ENCODE measurements at places on chromosomes 5 and 9.

DNA sequence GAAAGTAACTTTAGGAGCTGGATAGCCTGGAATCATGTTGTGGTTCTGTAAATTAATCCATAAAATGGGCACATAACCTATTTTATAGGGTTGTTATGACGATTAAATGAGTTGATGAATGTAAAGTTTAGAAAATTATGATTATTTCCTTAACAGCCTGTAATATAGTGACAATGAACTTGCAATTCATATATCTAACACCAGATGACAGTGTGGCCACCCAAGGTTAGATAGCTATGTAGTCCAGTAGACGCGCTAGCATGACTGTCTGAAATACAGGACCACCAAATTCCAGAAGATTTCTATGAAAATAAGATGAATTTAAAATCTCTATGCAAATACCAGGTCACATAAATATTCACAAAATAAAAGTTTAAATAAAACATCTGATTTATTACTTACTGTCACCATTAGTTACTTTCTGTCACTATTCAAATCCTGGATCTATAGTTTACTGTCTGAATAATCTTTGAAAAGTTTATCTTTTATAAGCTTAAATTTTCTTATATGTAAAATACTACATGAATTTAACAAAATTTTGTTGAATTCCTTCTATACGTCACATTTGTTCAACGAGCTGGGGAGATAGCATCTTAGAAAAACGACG, 26.1 kb upstream of the MACIR start:
- DNase-seq, result no peak

DNA sequence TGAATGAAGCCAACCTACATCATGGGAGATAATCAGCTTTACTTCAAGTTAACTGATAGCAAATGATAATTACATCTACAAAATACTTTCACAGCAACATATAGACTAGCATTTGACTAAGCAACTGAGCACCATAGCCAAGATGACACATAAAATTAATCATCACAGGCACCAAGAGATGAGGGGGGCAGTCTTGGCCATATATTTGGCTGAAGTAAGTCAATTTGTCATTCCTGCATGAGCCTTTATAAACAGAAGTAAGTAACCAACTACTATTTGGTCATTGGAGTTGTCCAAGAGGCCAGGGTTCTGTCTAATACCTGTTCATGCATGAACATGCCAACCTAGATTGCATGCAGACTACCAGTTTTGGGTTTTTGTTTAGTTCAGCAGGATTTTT, 53.6 kb downstream of the PDCD1LG2 start:
- no peak for DNase-seq

DNA sequence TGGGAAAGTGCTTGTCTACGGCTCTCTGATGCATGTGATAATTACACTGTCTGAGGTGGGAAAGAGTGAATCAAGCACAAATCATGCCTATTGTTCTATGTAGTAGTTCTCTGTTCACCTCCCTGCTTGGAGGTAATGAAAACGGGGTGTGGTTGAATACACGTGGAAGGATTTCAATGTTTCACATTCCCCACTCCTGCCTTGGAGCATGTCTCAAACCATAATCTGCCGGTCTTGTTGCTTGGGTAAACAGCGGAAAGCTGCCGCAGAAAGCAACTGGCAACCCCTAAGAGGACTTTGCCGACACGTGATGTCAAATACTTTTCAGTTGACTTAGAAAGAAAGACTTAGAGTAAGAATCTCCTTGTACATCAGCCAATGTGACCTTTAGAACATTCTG, 63.5 kb upstream of the MOCS2 start:
- DNase-seq, result peak; percentile 41

DNA sequence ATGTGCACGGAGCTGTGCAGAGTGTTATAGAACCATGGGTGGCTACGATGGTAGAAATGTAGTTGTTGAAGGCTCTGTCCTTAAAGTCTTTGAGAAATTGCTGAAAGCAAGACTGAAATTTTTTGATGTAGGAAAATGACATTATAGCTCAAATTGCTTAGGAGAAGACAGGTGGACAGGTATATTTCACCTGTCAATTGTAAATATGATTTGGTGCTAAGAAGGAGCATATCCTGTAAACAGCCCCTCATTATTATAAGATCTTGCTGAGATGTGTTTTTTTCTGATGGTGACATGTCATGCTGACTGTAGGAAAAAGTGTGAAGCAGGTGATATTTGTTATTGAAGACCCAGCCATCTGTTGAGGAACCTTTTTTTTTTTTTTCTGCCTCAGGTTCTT, 377.9 kb downstream of the PSAT1 start:
- no peak for DNase-seq

DNA sequence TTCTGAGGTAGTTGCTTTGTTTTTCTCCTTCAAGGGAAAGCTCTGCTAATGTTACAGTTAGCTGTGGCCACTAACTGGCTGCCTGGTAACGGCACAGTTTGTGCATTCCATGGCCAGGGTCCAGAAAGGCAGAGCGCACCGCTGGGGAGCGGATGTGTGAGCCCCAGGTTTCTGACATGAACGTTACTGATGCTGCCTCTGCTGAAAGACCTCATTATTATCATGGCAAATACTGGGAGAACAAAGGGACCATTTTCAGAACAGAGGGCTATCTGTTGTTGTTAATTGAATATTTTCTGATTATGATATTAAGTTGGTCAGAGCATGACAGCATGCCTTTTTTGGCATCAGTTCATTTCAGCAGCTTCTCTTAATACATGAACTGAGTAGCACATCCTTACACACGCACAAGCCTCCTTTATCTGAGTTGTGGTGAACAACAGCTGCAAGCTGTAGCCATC, 134.1 kb downstream of the NUDT12 start:
- no peak for DNase-seq

GRCh38 chr9:133374612-133375115, 1.2 kb downstream of the SURF4 start:
- no peak for DNase-seq

DNA sequence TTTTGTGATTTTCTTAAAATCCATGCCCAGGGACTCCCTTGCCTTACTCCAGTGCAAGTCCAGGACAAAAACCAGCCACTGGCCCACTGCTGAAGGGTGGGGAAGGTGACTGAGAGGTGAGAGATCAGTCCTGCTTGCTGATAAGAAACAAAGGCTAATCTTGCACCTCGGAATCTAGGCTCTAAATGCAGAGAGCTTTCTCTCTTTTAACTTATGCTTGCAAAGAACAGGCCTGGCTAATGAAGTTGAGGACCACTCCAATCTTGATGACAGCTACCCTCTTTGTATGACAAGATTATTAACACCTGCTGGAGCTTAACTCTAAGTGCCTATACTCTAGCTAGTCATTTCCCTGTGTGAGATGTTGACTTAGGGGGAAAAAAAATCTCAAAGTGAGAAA, 8.8 kb downstream of the TLE1 start:
- DNase-seq, result no peak

DNA sequence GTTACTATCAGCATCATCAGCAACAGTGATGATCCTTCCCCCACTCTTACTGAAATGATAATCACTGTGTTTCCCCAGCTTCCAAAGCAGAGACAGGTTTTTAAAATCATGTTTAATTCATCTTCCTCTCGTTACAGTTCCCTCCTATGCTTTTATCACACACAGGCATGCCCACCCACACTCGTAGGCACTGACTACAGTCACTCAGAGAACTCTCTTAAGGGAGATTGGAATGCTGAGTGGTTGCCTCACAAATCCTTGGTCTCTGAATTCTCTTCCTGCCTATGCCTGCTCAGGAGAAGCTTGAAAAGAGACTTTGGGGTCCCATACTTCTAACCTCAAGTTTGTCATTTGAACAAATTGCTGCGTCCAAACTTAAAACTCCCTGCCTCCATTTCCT, 179.2 kb downstream of the FRMD3 start:
- DNase-seq, result no peak

- DNase-seq, result no peak
Measured at GRCh38 chr5:149616727-149617285, 35.5 kb downstream of the ARHGEF37 start.

DNA sequence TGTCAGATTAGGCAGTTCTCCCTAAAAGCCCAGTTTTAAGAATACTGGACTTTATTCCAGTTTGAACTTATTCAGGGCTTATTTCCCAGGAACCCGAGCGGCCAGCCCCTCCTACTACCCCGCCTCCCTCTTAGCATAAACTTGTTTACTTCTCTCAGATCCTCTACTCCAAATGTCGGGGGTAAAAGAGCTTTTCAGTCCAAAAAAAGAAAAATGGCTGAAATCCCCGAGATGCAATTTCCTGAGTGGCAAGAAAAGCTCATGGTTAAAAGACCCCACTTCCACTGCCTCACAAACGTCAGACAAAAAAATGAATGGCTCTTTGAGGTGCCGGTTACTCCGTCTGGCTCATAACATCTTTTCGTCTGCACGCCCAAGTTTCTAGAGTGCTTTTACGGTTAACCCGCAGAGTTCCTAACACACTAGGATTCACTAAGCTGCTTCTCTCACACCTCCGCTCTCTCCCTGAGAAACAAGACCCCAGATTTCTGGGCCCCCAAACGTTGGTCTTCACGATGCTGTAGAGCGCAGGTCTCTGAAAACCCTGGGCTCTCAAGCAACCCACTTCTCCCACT, 402 bp downstream of the BRD8 start:
- peak; percentile 39 for DNase-seq

DNA sequence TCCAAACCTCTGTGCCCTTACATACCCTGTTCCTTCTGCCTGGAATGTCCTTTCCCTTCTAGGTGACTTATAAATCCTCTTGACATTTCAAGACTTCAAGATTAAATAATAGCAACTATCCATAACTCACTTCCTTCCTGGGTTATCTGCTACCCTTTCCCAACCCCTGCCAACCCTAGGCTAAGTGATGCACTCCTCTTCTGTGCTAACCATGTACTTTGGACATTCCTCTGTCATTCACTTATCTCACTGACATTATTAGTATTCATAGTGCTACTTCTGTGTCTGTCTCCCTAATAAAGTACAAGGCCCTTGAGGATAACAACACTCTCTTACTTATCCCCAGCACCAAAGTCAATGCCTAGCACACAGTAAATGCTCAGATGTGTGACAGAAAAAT, 307.1 kb downstream of the ENC1 start:
- DNase-seq, result no peak

GRCh38 chr5:168059131-168059530, 232.3 kb upstream of the WWC1 start:
- DNase-seq, result no peak

DNA sequence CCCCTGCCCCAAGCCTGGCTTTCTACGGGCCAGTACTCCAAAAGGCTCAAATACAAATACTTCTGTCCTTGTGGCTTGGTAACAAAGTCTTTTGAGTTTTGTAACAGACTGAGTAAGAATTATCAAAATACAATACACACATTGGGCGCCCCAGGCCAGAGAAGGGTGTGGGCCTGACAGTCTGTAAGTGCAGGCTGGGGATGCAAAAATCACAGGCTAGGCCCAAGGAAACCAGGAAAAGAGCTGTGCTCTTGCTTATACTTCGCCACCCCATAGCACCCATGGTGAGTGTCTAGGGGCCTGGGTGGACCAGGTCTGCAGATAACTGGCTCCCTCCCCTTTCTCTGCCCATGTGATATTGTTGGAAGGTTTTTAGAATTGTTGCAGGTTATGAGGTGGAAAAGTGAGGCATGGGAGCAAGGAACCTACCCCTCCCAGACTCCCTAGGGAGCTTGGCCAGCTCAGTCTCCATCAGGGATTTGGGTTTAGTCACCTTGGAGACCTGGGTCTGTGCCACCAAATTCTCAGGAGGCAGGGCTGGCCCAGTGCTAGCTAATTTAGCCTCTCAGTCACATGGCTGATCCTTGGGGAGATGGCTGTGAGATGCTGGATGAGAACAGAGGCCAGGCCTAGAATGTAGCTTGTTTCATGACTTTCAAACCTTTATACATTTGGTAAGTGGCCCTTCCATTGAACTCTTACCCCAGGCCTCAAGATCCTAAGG, 72.9 kb downstream of the TARS1 start:
- DNase-seq, result no peak

DNA sequence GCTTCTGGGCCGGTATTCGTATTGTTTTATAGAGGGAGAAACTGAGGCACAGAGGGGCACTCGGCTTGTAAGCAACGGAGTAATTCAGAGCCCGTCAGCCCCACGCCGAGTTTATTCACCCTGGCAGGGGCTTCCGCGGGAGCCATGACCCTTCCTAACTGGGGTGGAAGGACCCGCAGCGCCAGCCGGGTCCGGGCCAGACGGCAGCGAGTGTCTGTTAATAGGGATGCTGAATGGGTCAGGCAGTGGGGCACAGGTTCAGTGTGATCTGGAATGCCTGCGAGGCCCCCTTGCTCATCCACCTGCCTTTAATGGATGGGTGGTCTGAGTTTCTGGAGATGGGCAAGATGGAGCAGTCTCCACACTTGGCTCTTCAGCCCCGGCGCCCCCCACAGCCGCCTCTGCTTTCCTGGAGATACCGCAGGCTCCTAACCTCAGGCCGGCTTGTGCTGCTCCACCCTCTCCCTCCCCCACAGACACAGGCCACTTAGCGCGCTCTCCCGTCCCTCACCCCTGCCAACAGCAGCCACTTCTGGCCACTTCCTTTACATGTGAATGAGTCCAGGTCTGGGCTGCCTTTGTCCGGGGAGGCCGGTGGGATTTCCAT, 147.1 kb downstream of the ERCC6L2 start:
- peak; percentile 36 for DNase-seq

DNA sequence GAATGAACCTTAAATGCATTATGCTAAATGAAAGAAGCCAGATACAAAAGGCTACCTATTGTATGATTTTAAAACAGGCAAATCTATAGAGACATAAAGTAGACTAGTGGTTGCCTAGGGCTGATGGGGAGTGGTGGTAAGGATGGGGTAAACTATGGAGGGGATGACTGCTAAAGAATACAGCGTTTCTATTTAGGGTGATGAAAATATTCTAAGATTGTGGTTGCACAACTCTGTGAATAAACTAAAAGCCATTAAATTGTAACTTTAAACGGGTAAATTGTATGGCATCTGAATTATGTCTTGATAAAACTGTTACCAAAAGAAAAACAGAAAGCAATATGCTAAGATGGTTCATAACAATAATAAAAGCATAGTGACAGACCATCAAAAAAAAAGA, 21.4 kb downstream of the KLHL3 start:
- DNase-seq, result no peak

GRCh38 chr9:29773676-29774075, 2200.4 kb upstream of the C9orf72 start:
- no peak for DNase-seq

DNA sequence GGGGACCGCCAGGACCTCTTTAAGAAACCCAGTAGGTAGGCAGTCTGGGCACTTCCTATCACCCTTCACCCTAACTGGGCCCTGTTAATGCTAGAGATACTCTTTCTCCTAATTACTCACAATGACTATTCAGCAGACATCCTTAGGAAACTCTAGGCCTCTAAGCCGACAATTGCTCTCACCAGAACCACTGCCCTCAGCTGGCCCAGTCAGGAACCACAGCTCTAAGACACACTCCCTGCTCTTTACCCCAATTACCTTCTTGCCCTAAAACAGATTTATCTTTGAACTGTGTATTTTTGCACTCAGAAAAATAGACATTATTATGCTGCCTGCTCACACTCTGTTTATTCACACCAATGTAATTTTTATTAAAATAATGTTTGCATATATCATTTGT, 432.6 kb upstream of the SLC30A5 start:
- DNase-seq, result peak; percentile 24

Measured in transverse colon (tissue), 4 donors.